ENCODE measurements at places on chromosomes 5 and 9.
A peak's percentile ranks its signal among the peaks of the same experiment; 100 is the strongest.

- no peak for DNase-seq
Measured at GRCh38 chr5:132853790-132854189, 12.5 kb downstream of the GDF9 start.

DNA sequence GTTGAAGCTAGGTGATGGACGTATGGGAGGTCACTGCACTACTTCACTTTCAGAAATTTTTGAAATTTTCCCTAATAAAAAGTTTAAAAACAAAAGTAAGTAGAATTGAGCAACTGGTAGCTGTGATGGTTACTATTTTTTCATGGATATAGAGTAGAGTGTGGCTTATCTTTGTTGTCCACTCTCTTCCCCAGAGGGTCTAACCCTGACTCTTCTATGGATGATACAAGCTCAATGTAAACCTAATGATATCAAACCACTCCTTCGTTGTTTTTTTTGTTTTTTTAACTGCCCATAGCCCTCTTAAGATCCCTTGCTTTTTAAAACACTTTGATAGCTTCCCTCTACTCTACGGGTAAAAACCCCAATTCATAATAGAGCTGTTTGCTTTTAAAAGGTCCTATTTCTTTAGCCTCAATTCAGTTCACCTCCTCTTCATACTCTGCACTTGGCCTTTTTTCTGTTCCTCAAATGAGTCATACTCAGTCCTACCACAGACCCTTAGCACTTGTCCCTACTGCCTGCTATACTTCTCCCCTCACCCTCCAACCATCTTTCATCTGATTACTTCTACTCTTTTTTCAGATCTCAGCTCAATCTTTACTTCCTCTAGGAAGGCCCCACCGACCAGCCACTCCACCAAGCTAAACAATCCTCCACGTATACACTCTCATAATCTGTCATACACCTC is 2.6 kb downstream of the HDAC3 start:
- no peak for DNase-seq

GRCh38 chr9:38694676-38695075 is 25.3 kb downstream of the FAM240B start:
- no peak for DNase-seq

- DNase-seq = no peak
Measured at GRCh38 chr9:115923903-115924668, 229.5 kb upstream of the PAPPA start.

GRCh38 chr5:81488862-81489261 is 94.9 kb upstream of the ACOT12 start:
- DNase-seq = no peak

DNA sequence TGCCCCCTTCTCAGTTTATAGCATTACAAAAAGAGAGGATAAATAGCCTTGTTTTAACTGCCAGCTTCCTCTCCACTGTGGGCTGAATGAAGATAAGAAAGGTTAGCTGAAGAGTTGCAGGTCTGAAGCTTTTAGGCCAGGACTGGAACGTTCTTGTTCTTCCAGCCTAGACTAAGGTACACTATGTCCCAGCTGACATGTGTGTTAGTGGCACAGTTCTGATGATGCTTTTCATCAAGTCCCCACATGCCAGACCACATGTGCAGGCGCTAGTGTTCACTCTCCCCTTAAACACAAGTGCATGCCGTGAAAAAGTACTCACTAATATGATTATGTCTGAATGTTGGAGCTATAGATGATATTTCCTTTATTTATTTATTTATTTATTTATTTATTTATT is 40.7 kb downstream of the STXBP1 start:
- DNase-seq = no peak

GRCh38 chr5:133843911-133844310 is 124.5 kb downstream of the C5orf15 start:
- DNase-seq = no peak

GRCh38 chr5:97165726-97166125 is 17.3 kb downstream of the RIOK2 start:
- no peak for DNase-seq

GRCh38 chr9:84371737-84372136 is 31.2 kb upstream of the SLC28A3 start:
- DNase-seq = no peak

- no peak for DNase-seq
Measured at GRCh38 chr5:133227897-133228296, 176.1 kb downstream of the HSPA4 start.

GRCh38 chr9:20532584-20532983 is 89.7 kb downstream of the MLLT3 start:
- no peak for DNase-seq

- peak; percentile 63 for DNase-seq
Measured at GRCh38 chr9:127586537-127586936, 25.5 kb upstream of the STXBP1 start.

DNA sequence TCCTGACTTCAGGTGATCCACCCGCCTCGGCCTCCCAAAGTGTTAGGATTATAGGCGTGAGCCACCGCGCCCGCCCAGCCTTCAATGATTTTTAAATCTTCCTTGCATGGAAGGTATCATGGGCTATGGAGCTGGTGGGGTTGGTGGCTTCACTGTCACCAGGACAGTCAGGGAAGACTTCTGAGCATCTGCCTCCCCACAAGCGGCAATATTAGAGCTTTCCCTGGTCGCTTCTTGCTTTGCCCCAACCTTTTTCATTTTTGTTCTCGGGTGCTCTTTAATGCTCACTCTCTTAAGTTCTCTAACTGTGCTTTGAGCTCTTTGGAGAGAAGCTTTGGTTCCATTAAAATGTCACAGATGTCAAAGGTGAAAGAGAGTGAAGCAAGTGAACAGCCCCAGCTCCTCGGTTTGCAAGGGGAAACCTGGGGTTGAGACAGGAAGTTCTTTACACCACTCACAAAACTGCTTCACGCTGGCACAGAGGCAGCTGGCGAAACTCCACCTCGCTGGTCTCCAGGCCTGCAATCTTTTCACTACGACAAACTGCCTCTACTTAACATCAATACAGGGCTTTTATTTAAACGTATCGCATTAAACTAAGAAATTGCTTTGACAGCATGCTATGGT is 142.5 kb upstream of the RETREG1 start:
- DNase-seq = no peak

DNA sequence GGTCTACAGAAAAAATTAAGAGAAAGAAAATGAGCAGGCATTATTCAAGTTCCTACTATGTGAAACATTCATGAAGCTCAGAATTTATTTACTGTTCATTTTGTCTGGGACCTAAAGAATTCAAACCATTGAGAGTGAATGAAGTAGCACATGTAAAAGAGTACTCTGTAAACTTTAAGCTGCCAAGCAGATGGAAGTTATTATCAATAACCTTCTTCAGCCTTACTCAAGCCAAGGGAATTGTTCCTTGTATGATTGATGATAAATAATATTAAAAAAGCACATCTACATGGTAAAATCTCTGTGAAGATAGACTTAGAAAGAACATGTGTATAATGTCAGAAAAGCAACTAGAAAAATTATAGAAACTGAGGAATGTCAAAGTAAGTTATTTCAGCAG is 17.8 kb upstream of the GLIS3 start:
- DNase-seq = no peak

DNA sequence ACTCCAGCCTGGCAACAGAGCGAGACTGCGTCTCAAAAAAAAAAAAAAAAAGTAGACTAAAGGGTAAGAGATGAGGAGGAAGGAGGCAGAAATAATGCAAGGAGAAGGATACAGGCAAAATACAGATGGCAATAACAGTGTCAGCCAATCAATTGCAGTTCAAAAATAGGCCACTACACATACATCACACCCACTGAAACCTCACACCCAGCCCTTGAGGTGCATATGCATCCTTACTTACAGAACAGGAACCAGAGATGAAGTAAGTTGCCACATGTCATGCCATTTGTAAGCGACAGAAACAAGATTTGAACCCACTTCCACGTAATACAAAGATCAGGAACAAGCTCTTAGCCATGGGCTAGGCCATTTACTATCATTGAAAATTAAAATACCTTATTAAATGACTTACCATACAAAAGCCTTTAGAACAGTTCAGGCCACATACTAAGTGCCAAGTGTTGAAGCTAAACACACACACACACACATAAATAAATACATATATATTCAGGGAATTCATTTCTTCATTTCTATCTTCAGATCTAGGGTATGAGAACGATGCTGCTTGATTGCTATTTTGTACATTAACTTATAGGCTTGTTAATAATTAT is 98.4 kb downstream of the FNBP1 start:
- DNase-seq = no peak

- no peak for DNase-seq
Measured at GRCh38 chr5:154860123-154860522, 1.7 kb downstream of the CNOT8 start.

DNA sequence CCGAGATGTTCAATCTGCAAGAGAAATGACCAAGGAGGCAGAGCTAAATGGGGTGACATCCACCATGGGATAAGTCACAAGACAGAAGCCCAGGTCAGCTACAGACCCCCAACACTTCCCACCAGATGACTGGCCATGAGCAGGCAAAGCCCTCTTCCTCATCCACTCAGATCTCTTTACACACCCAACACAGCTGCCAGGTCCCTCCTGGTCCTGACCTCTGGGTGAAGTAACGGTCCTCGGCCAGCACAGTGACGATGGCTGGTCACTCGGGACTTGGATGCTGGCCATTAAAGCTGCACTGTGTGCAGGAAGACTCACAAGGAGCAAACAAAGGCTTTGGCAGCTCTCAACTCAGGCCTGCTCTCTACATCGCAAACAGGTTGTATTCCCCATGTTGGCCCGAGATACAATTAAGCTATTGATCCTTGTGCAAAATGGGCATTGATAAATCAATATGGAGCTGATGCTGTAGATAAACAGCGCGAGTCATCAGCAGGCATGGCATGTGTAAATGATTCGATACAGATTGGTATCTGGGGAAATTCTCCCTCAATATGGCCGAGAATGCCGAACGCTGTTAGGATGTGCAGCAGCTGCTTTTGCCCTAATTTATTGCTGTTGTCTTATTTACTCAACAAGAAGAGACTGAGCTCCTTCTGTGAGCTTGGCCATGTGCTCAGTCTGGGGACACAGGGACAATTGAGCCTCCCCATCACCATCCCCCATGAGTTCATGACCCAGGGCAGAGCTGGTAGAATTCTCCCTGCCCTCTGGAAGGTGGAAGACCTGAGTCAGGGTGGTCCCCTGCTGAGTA is 98.7 kb downstream of the C5orf15 start:
- DNase-seq = no peak

DNA sequence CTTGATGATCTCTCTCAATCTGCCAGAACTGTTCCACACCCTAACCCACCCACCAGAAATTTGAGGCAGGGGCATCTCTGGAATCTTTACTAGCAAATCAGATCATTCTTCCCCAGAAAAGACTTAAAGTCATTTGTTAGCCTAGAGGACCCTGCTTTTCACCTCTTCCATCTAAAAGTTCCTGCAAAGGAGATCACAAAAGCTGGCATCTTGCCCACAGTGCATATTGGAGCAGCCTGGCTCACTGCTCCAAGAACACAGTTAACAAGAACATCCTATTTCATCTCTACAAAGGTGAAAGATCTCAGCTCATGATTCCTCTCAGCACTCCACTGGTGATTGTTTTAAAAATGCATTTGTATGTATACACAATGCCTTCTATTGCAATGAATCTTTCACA is 36.3 kb downstream of the GABRP start:
- DNase-seq = no peak

DNA sequence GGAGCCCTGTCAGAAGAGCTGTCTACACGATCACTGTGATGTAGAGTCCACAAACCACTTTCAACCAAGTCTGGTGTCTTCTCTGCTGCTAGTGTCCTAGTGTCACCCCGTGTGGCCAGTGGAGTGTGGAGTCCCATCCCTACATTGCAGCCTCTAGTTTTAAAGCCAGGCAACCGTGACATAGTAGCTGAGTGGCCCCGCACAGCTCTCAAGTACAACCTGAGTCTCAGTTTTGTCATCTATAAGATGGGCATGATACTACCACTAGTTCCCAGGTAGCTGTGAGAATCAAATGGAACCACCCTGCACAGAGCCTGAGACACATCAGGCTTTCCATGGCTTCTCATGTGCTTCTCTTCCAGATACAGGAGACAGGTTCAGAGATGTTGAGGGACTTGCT is 43.2 kb upstream of the AKNA start:
- DNase-seq = no peak

DNA sequence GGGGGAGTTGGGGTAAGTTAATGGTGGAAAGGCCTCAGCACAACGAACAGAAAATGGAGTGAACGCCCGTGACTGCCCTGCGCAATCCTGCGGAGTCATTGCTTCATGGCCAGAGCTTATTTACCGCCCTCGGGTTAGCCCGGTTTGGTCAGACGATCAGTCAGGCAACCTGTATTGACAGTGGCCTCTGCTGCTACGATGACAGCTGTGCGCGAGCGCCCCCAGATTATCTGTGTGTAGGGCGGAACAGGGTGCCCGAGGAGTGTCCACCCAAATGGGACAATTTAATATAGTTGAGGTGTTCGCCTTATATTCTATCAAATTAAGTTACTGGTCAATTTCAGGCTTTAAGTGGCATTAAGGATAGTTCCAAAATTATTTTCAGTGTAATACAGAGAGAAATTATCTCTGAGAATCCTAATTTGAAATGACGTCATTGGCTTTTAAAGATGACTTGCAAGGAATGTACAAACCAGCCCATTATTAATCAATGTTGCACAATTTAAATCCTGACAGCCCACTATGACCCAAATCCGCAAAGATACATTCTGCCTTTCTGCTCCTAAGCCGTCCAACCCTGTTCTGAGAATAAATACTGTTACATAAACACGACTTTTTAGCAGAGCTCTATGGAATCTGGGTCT is 879 bp upstream of the UBQLN1 start:
- no peak for DNase-seq

- DNase-seq = no peak
Measured at GRCh38 chr5:126066836-126067235, 356.4 kb upstream of the GRAMD2B start.

DNA sequence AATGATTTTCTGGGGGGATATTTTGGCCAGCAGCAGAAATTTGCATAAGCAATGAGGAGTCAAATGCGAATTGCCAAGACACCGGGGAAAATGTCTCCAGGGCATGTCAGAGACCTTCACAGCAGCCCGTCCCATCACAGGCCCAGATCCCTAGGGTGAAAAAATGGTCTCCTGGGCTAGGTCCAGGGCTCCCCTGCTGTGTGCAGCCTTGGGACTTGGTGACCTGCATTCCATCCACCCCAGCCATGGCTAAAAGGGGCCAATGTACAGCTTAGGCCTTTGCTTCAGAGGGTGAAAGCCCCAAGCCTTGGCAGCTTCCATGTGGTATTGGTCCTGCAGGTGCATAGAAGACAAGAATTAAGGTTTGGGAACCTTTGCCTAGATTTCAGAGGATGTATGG is 534.5 kb upstream of the MEF2C start:
- no peak for DNase-seq
